Activated T-helper 1 cell treated with anti-CD3 and anti-CD28 coated beads, Interleukin-12 subunit alpha, Interleukin-12 subunit beta, Interleukin-2, Interleukin-4 antibody, amounts not matched to agents 30 ng/mL and 10 ng/mL and 1 ng/mL, durations not matched to agents 14 hours and 24 hours and 36 hours (primary cell): ENCODE measurements at places on chromosomes 5 and 9. TPM values are rescaled to one million over a fixed set of nuclear protein-coding genes. Genes with fewer than 3 reads are reported as not detected.

GRCh38 chr5:52876456-52876855, 88.7 kb downstream of the ITGA1 start:
- H3K27ac ChIP-seq = no peak overlapping the region
- peaks cover 7% of the 10 kb centered on the region for H3K27me3 ChIP-seq
- no peak overlapping the region for H3K4me3 ChIP-seq
- no peaks in the 10 kb centered on the region for H3K36me3 ChIP-seq

DNA sequence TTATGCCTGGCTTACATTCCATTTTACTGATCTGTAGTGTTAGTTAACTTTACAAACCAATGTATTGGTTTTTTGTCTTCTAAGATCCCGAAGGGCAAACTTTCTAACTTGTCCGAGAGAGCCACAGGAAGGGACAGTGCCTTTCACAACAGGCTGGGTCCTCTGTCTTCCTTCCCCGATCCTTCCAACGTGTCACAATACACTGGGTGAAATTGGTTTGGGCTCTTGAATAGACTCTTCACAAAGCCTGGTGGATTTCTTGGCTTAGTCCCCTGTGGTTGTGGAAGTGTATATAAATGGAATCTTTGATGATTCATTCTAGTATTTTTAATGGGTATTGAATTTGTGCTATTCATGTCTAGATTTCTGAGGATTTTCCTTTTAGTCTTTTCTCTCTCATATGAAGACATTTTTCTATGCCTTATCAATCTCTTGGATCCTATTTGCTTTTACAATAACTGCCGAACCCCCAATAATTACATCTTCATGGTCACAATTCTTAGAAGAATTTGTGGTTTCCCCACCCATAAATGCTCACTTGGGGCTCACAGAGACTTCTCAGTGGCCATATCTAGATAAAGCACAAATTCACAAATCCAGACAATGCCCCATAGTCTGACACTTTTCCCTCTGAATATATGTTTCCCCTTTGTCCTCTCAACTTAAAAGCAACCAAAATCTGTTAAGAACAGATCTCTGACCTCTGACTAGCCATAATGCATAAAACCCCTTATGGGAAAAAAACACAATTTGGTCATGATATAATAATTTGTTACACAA, 107.7 kb downstream of the MTRR start:
- no peak overlapping the region for H3K4me3 ChIP-seq
- no peaks in the 10 kb centered on the region for H3K36me3 ChIP-seq
- no peaks in the 10 kb centered on the region for H3K4me1 ChIP-seq
- no peaks in the 10 kb centered on the region for H3K27me3 ChIP-seq

DNA sequence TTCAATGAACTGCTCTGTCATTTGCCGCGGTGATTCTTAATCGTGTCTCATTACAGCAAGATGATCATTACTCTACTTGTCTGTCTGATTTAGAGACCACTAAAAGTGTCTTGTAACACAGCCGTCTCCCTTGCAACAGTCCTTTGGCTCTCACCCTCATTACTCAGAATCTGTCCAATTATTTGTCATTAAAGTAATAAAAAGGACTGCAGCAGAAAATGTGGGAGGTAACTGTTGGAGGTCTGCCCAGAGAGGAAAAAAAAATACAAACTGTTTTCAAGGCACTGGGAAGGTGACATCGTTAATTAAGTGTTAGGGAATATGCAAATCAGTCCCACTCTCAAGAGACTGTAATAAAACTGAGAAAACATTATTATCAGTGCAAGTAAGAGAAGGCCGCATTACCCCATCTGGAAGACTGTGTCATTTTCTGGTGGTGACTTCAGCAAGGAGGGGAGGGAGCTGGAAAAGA, 281.0 kb downstream of the RASEF start:
- H3K4me3 ChIP-seq = no peak overlapping the region
- H3K36me3 ChIP-seq = no peaks in the 10 kb centered on the region
- H3K4me1 ChIP-seq = no peaks in the 10 kb centered on the region
- no peak for DNase-seq
- H3K27ac ChIP-seq = no peak overlapping the region

DNA sequence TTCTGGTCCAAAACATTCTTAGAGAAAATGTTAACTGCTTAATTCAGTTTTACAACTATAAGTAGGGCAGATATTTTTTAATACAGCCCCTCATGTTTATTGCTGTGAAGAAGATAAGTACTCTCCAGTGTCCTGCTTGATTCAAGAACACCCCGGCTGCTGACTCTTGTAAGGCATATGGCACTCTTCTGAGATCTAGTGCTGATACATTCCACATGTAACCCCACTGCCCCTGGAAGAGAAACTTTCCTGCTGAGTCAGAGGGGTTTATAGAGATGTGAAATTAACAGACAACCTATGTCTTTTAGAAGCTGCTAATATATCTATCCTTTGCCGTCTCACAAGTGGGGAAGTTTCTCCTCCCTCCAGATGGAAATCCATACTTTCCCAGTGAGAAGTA, 1.0 kb upstream of the MINAR2 start:
- no peak overlapping the region for H3K4me3 ChIP-seq
- H3K27me3 ChIP-seq = no peaks in the 10 kb centered on the region
- no peak overlapping the region for H3K27ac ChIP-seq
- no peak for DNase-seq

The GALNT12 gene
- 2.3 and 2.5 TPM in 2 replicates for total RNA-seq

The PLPPR1 gene
- total RNA-seq = not detected in 2 replicates

The TMEM252 gene
- not detected in 2 replicates for total RNA-seq

The RFESD gene
- 3.0 and 6.0 TPM in 2 replicates for total RNA-seq

The IL13 gene
- 294 and 308 TPM in 2 replicates for total RNA-seq

The FOXD1 gene
- 0.13 and 0.15 TPM in 2 replicates for total RNA-seq
